ENCODE measurements at places on chromosomes 1 and 21.

DNA sequence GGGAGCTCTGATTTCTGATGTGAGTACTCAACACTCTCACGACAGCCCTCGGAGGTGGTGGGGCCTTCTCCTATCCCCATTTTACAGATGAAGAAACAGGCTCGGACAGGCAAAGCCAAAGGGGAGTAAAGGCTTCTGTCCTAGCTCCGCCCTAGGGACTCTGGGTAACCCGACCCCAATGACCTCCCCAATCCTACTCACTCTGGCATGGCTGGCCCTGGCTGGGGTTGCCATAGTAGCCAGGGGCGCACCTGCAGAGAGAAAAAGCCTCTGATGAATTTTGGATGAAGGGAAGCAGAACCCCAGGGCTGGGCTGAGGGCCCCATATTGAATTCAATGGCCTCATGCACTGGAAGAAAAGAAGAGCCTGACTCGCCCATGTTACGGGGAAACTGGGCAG lies 61.1 kb downstream of the LDLRAD2 start:
- DNase-seq, result no peak

- no peak for DNase-seq
Observed at GRCh38 chr21:26119906-26120305, 50.7 kb downstream of the APP start.

DNA sequence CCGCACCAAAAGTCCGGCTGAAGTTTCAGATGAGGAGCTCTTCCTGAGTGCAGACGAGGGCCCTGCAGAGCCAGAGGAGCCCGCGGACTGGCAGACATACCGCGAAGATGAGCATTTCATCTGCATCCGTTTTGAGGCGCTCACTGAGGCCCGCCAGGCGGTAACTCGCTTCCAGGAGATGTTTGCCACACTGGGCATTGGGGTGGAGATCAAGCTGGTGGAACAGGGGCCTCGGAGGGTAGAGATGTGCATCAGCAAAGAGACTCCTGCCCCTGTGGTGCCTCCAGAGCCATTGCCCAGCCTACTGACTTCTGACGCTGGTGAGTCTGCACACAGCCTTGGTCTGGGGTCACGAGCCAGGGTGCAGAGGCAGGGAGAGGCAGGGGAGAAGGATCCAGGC lies 84.7 kb downstream of the TRIM11 start:
- no peak for DNase-seq

GRCh38 chr1:115545096-115545720 lies 96.6 kb upstream of the VANGL1 start:
- no peak for DNase-seq

DNA sequence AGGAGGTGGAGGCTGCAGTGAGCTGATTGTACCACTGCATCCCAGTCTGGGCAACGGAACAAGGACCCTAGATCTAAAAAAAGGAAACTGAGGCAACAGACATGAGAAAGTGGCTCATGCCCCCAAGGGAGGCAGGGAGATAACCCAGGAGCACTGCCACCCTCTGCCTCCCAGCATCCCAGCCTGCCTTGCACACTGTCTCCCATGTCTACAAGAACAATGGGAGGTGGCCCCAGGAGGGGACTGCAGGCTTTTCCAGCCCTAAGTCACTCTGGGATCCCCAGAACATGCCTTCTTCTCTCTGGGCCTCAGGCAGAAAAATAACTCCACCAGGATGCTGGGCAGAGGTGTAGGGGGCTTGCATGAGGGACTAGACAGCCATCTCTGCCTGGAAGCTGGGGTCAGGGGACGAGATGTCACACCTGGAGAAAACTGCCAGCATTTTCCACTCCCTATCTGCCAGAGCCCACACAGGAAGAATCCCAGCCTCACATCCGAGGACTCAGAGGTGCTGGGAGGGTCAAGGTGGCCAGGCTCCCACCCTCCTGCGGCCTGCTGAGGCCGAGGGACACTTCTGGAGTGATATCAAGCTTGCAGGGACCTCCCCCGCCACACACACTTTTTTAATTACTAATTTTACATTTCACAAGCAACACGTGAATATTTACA lies 21.4 kb downstream of the RUNX3 start:
- DNase-seq, result no peak

DNA sequence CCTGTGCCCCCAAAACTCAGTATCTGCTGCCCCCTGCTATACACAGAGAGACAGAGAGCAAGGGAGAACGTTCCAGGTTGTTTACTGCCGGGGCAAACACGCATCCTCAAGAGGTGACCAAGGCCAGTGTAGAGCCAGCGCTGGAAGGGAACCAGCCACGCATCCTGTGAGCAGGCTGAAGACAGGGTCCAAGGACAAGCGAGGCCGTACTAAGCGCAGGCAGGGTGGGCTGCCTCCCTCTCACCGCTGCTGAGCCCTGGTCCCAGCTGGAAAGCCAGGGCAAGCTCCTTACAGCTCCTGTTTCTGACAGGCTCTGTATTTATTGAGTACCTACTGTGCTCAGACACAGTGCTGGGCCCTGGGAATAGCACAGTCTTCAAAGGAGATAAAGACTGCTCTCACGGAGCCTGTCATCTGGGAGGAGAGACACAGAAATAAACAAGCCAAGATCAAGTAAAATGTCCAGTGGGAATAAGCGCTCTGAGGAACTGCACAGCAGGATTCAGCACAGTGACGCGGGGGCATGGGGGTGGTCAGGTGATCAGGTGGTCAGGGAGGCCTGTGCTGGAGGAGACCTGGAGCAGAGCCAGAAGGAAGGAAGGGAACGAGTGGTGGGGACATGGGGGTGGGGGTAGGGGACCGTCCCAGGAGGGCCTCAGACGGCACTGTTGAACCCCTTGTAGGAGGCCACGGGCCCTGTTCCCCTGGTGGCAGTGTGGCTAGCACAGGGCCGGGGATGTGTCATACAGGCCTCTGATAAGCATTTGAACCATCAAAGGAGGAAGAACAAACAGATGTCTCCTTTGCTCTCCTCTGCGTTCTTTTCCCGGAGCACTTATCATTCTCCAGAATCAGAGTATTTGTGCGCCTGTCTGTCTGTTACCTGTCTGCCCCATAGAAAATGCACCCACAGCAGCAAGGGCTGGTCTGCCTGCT lies 37.8 kb upstream of the EFHD2 start:
- DNase-seq, result no peak

DNA sequence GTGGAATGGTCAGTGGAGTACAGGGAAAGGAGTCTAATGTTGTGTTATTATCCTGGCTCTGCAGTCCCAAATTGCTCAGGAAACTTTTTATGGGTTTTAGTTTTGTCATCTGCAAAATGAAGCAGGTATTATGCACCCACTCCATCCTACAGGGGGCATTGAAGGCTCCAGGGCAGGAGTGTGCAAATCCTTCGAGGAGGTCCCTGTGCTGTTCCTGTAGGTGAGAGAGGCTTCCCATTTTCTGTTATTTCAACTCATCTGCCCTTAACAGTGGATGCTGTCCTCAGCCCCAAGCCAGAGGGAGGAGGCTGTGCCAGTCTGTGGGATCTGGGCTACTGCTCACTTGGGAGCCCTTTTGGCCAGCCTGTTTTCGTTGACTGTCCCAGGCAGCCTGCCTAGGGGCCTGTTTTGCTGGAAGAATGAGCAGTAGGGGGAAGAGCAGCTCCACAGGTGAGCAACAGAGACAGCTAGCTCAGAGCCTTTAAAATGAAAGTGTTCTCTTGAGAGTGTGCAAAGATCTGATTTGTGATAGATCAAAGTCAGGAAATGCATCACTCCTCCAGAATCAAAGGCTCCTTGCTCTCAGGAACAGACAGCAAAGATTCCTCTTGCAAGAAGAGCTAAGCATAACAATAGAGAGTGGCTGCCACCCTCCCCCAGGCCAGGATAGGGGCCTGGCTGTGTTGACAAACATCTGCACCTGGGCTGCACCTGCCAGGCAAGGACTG lies 317.6 kb upstream of the PROX1 start:
- peak; percentile 84 for DNase-seq

GRCh38 chr1:6350416-6351088 lies 43.0 kb downstream of the ACOT7 start:
- DNase-seq, result no peak

GRCh38 chr1:54835970-54836369 lies 34.8 kb upstream of the TTC22 start:
- DNase-seq, result no peak

GRCh38 chr1:207970329-207971233 lies 59.7 kb upstream of the CD34 start:
- DNase-seq, result no peak

- DNase-seq, result peak; percentile 36
Observed at GRCh38 chr1:26697978-26698849, 2.4 kb downstream of the ARID1A start.

GRCh38 chr21:46160657-46160906 lies 5.2 kb upstream of the FTCD start:
- no peak for DNase-seq

DNA sequence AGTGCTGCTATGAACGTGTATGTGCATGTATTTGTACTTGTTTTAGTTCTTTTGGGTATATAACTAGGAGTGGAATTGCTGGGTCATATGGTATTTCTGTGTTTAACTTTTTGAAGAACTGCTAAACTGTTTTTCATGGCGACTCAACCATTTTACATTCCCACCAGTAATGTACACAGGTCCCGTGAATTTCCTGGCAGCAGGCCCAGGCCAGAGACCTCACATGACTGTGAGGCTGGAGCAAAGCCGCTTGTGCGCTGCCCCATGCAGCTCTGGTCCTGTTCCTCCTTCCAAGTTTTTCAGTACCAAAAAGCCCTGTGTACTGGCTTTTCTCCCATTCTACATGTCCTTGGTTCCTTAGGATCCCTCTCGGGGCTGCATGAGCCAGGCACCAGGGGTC lies 29.6 kb downstream of the ACOT11 start:
- no peak for DNase-seq

- DNase-seq, result no peak
Observed at GRCh38 chr1:5769146-5769545, 223.1 kb downstream of the NPHP4 start.

GRCh38 chr1:95431235-95431634 lies 197.2 kb downstream of the RWDD3 start:
- DNase-seq, result no peak

GRCh38 chr1:40796939-40797667 lies 13.5 kb downstream of the KCNQ4 start:
- no peak for DNase-seq

GRCh38 chr1:39850606-39851216 lies 32.6 kb downstream of the TRIT1 start:
- DNase-seq, result no peak

- DNase-seq, result no peak
Observed at GRCh38 chr1:63747445-63747844, 26.4 kb upstream of the ROR1 start.

GRCh38 chr1:50978144-50978851 lies 8.3 kb downstream of the CDKN2C start:
- DNase-seq, result peak; percentile 84

- DNase-seq, result no peak
Observed at GRCh38 chr1:169608226-169608625, 21.7 kb downstream of the SELP start.

- no peak for DNase-seq
Observed at GRCh38 chr21:44916965-44917364, 3.7 kb downstream of the ITGB2 start.

DNA sequence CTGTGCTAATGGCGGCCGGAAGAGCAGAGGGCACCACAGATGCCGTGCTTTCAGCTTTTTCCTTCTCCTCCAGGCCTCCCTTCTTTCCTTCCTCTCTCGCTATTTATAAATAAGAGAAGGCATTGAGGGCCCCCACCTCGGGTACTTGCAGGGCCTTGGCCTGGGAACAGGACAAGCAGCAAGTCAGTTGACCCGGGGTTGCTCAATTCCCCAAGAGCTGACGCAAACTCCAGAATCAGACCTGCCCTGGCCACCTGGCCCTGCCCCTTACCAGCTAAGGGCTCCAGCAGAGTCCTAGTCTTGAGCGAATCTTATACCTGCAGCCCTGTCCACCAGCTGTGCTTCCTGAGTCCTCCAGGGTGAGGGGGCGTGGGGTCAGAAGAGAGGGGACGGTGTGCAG lies 13.5 kb downstream of the TNFRSF1B start:
- no peak for DNase-seq
